Frontal cortex (tissue), 4 donors: ENCODE measurements at places on chromosomes 1 and 21. TPM values are rescaled to one million over a fixed set of nuclear protein-coding genes. Genes with fewer than 3 reads are reported as not detected.

The SYT14 gene
- 51.4 TPM for total RNA-seq

The UTS2 gene
- total RNA-seq = not detected

The HMGCS2 gene
- total RNA-seq = not detected

The BNIPL gene
- under 0.01 TPM for total RNA-seq

The CERS2 gene
- 30.2 TPM for total RNA-seq

The TMEM54 gene
- total RNA-seq = 2.0 TPM

The COA7 gene
- 27.3 TPM for total RNA-seq

The CAMK1G gene
- 2.4 TPM for total RNA-seq

The SPRR4 gene
- not detected for total RNA-seq

The GCSAML gene
- 0.41 TPM for total RNA-seq

The MYBPH gene
- total RNA-seq = not detected

The FMN2 gene
- 60.7 TPM for total RNA-seq

The OVAAL gene
- not detected for total RNA-seq

The OR2L13 gene
- total RNA-seq = 1.6 TPM

The ESPN gene
- total RNA-seq = not detected

The B3GALT2 gene
- 148 TPM for total RNA-seq

The BRDT gene
- not detected for total RNA-seq

The CGN gene
- 2.0 TPM for total RNA-seq

The SPAG17 gene
- total RNA-seq = 1.2 TPM

The GNAT2 gene
- total RNA-seq = not detected

The C4BPB gene
- not detected for total RNA-seq

The CLDN8 gene
- total RNA-seq = not detected

The SYPL2 gene
- total RNA-seq = not detected
